ENCODE measurements at places on chromosomes 11 and 22.

- DNase-seq = no peak
Measured at GRCh38 chr11:12421386-12421785, 44.0 kb downstream of the PARVA start.

DNA sequence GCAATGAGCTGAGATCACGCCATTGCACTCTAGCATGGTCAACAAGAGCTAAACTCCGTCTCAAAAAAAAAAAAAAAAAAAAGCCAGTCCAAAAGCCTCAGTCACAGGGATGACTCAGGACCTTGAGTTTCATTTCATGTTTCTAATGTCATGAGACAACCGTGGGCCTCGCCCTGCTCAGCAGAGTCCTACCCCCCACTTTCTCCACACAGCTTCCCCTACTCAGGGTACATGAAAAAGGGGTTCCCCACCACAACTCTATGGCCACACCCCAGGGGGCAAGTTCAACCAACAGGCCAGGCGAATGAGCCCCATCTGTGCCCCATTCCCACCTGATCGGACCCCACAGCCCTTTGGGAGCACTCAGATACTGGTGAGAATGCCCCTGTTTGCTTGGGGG, 24.3 kb upstream of the ADA2 start:
- no peak for DNase-seq

DNA sequence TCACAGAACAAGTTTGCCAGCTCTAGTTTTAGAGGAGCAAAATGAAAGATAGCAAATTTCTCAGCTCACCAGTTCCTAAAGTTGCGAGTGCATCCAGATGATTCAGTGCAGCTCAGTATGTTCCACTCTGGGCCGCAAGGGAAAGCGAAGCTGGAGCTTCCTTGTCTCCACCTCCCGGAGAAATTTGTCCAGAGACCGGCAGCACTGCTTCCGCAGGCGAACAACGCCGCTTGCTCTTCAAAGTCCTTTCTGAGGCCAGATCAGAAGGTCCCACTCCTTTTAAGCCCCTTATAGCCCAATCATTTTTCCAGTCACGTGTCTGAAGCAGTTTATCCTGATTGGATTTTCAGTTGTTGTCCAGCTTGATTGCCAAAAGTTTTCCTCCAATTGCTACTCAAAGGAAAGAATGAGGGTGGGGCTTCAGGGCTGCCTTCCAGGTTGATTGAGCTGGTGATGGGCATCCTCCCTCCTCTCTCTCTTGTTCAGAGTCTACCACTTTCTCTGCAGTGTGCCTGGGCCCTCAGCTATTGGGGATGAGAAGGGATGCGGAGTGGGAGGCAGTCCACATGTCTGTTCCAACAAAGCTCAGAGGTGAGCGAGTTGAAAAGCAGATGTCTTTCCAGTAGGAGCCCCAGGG, at the start of gene ZNF280A:
ZNF280A (minus strand) TSS at position 251 of the 637 bp plus-strand sequence. CDS start 4,640 bp downstream, outside the sequence.
- DNase-seq = no peak

DNA sequence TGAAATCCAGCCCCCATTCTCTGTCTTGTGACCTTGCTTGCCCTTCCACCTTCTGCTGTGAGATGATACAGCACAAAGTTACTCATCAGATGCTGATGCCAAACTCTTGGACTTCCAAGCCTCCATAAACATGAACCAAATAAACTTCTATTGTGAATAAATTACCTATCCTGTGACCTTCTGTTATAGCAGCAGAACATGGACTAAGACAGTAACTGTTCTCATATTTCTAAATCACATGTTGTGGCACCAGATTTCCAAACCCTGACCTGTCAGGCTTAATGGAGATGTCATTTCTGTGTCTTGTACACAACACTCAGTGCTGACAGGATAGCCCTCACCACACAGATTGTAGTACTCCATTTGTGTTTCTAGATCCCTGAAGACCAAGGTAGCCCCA, 6.0 kb downstream of the SLC22A25 start:
- DNase-seq = no peak

GRCh38 chr11:3929232-3929631, 73.8 kb downstream of the STIM1 start:
- DNase-seq = no peak

DNA sequence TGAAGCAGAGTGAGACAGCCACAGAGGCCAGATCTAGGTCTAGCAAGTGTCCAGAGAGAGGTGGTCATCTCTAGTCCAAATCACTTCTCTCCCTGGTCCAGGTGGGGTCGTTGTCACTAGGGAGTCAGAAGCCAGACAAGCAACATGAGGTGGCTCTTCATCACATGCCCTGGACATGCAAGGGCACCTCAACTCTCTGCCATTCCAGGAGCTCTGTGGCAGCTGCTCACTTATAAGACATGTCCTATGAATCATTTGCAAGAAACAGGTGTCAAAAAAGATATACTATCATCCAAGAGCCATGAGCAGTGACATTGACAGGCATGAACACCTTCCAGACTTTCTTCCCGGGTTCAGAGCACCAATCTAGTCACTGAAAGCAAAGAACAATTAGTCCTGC, 130.8 kb downstream of the GALNT18 start:
- DNase-seq = no peak

DNA sequence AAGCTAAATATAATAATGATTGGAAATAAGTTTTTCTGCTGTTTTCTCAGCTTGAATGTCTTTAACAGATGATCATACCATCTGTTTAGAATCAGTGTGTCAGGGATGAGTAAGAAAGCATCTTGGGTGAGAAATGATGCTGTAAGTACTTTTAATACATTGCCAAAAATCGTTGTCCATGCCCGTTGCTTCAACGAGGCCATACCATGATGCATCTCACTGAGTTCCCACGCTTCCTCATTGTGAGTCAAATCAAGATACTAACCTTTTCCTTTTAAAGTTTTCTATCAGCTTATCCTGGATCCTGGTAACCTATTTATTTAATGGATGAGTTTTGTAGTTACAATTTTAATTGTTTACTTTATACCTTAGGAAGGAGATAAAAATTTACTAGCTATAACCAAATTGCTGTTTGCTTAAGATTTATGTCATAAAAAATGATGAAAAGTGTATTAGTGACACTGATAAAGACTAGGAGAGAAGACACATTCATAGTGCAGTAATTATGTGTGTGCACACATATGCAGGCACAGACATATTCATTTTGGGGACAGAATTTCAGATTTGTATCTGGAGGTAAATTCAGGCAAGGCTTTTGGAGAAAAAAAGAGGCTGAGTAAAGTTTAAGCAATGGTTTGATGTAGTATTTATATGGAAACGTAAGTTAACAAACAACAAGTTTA, 154.8 kb downstream of the UVRAG start:
- DNase-seq = no peak

DNA sequence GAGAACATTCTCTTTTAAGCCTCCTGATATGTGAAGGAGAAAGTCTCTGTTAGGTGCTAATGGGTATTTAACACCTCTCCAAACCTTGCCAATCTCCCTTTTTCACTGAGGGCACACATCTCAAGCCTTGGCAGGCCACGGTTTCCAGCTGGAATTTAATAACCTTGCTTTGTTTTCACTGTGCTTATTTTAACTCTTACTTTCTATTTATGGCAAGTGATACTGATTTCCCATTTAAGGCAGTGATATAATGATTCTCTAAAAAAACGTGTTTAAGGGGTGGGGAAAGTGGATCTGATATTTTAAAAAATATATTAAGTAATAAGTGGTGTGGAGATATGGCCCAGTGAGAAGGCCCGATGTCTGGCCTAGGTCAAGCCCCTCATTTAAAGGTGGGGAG, 1.1 kb upstream of the RASD2 start:
- no peak for DNase-seq

- DNase-seq = no peak
Measured at GRCh38 chr22:23906641-23907040, 12.5 kb downstream of the MIF start.
